ENCODE measurements at places on chromosomes 1 and 21.

DNA sequence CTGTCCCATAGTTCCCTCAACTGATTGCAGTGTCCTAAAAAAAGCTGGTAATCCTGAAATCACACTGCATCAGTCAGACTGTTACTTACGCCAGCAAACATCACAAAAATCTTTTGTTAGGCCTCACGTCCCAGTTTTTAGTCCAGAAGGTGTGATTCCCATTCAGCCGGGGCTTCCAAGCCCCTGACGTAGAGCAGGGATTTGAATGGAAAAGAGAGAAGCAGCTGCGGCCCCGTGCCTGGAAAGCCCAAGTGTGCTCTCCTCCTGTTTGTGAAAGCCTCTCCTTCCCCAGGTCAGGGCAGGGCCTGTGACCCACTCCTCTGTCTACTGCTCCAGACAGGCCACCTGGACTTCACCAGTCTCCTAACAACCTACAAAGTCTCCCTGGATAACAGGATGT lies 20.7 kb downstream of the KCNA10 start:
- no peak for DNase-seq

DNA sequence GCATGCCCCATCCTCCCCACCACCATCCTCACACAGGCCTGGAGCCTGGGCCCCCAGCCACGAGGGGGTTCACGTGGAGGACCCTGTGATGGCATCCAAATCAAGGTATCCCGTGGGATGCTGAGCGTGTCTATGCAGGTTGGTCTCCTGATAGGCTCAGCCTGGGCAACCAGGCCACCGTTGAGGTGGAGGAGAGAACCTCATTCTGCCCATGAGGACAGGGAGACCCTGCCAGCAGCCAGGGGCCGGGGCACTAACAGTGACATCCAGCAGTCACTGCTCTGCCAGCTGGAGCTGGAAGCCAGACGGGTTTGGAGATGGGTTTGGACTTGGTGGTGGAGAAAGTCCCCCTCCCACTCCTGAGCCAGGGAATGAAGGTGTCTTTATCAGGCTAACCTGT lies 582.8 kb downstream of the MATN1 start:
- DNase-seq = no peak

- DNase-seq = no peak
Observed at GRCh38 chr1:7705048-7705907, 65.8 kb upstream of the VAMP3 start.

- DNase-seq = no peak
Observed at GRCh38 chr21:45945868-45946210, 35.7 kb upstream of the COL6A1 start.

DNA sequence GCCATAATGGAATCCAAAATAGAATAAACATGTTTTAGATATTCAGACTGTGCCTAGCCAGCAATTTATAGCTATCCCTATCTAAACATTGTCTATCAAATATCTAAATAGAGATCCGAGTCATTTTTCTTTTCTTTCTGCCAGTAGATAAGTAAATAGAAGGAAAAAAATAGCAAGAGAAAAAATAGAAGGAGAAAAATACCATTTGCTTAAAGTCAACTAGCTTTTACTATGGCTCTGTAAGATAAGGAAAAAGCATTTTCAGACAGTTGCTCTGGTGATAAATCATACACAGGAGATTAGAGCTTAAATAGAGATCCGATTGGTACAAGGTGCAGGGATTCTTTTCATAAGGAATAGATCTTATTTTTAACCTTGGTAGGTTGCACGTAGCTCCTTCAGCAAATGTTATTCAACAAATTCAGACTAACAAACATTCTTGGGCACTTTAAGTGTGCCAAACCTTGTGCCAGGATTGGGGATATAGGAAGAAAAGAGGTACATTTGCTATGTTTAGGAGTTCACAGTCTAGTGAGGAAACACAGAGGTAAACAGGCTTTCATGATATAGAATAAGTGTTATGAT lies 70.1 kb upstream of the CCDC190 start:
- no peak for DNase-seq

GRCh38 chr1:116268211-116268610 lies 104.8 kb upstream of the ATP1A1 start:
- no peak for DNase-seq

DNA sequence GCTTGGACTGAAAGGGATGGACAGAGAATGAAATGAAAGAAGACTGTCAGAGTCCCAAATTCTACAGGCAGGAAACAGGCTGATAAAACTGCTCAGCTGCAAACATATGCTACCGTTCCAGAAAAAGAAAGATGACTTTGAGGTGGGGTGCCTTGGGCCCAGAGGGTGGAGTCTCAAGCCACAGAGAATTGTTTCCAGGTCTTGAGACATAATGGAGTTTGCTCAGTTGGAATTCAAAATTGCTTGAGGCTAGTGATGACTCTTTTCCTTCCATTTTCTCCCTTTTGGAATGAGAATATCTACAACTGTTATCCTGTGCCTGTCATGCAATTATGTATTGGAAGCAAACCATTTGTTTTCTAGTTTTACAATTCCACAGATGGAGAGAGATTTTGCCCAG lies 23.6 kb upstream of the PSEN2 start:
- DNase-seq = no peak

DNA sequence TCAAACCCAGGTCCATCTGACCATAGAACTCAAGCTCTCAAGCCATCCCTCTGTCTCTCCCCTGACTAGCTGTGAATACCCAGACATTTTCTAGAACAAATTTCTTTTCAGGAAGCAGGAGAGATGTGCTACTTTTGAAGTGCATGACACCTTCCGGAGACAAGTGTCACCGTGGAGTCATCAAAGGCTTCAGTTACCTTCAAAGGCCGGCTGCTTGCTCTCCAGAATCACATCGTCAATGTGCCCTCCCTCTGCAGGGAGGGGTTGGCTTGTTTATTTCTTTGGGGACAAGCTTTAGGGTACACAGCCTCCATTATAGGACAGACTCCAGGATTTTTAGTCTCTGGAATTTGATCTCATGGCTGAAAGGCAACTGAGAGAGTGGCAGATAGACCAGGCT lies 37.7 kb upstream of the IGSF21 start:
- DNase-seq = no peak

Measured in AG08396 (cell line).